NCI-H1417 (cell line): ENCODE measurements at places on chromosomes 7 and 10.

DNA sequence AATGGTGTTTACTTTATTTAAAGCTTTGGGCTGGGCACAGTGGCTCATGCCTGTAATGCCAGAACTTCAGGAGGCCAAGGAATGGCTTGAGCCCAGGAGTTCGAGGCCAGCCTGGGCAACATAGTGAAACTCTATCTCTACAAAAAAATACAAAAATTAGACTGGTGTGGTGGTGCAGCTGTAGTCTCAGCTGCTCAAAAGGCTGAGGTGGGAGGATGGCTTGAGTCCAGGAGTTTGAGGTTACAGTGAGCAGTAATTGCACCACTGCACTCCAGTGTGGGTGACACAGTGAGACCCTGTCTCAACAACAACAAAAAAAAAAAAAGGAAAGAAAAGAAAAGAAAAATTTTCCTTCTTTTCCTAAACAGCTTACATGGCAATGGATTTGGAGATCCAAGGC, 22.0 kb downstream of the SLC16A9 start:
- no peak for DNase-seq

GRCh38 chr7:22470981-22471380, 29.0 kb downstream of the STEAP1B start:
- DNase-seq: no peak

DNA sequence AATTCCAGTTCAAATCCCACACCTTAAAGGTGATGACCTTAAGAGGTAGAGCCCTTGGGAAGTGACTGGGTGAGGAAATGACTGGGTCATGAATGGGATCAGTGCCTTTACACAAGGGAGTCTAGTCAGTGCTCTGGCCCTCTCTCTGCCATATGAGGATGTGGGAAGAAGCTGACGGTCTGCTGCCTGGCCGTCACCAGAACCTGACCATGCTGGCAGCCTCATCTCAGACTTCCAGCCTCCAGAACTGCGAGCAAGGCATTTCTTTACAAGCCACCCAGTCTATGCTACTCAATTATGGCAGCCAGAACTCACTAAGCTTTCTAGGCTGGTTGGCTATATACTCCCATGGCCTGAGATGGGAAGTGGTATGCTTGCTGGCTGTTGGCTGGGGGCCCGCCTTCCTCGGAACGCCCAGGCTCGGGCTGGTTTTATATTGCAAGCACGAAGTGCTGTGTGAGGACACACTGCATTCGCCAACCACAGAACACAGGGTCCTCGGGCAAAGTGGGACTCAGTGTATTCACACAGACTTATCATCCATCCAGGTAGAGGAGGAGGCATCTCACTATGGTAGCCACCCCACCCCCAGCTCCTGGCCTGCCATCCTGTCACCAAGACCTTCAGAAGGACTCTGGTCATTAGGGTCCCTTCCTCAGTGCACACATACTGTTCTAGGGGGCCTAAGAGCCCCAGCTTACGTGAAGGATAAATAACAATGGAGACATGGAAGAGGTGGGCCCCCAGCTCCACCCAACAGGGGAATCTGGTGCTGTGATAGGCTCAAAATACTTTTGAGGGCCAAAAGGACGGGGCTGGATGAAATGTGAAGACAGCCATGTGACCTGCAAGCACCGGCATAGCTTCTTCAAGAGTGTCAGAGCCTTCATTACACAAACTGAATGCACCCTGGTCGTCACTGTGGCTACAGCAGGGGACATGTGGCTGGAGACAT, 49.0 kb downstream of the ZRANB1 start:
- DNase-seq: no peak

- no peak for DNase-seq
Observed at GRCh38 chr10:34520084-34520483, 295.0 kb downstream of the PARD3 start.

GRCh38 chr7:15870347-15870746, 183.9 kb upstream of the MEOX2 start:
- no peak for DNase-seq

DNA sequence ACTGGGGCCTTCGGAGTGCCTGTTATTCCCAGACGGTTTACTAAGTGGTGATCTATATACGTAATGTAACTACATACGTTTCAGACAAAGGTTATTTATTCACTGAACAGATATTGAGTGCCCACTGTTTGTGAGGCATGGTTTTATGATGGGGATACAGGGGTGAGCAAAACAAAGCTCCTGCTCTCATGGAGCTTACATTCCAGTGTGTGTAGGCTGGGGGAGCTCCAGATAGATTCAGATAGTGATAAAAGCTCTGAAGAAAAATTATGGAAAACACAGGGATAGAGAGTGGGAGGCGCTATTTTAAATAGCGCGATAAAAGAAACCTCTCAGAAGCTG, 466 bp upstream of the DNAJB12 start:
- DNase-seq: no peak

DNA sequence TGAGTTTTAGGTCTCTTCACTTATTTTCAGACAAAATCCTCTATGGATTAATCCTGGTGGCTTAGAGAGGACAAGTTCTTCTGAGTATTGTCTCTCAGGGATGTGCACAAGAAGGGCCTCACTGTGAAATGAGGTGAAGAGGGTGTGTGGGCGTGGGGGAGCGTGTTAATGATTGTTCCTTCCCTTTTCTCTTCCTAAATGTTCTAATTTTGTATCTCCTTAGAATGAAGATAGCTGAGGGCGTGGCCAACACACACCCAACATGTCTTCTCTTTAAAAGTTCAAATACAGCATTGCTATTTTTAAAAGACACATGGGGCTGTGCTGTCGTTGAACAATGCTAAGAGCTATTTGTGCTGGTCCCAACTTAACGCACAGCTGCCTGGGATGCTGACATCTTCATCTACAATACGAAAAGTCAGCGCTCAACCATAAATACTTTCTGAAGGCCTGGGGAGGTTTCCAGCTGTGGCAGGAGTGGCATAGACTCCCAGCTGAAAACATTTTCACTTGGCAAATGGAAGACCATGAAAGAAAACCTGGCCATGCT, 135.9 kb downstream of the JCAD start:
- no peak for DNase-seq

DNA sequence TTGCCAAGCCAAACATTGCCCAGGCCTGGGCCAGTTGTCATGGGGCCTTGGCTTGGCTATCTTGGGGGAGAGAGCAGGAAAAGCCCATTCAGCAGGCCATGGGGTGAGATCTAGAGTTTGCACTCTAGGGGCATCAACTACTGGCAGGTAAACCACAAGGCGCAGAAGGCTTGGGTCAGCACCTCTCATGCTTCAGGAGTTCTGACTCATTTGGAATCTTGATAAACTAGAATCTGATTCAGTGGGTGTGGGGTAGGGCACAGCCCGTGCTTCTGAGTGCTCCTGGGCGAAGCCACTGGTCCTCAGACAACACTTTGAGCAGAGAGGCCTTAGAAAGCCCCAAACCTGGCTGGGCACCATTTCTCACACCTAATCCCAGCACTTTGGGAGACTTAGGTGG, 81.1 kb downstream of the RGS10 start:
- DNase-seq: no peak

DNA sequence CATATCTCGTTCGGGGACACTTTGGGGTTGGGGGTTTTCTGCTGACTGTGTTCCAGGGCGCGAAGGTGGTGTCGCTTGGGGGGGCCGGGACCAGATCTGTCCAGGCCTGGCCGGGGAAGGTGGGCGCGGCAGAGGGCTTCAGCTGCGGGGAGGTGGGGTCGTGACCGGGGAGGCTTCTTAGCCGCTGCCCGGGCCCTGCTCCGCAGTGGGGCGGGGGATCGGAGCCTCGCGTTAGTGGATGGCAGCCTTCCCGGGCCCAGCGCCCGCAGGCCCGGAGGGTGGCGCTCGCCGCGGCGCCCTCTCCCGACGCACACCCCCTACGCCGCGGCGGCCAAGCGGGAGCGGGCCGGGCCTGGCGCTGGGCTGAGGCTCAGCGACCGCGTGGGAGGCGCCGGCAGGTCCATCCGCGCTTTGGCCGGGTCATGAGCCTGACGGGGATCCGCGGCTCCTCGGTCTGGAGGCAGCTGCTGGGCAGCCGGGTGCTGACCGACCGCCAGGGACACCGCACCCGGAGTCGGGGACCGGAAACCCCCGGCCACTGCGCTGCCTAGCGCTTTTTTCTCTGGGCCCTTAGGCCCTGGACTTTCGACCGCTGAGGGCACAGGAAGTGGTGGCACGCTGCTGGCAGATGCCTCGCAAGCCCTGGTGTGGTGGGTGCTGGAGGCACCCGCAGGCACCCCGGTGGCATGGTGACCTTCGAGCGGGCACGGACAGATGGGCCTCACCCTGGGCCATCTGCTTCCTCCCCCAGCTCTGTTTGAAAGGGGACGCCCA, 1.2 kb downstream of the AGAP3 start:
- DNase-seq: peak; percentile 73

GRCh38 chr10:48465860-48466521, 138.9 kb downstream of the ARHGAP22 start:
- DNase-seq: no peak

- DNase-seq: no peak
Observed at GRCh38 chr7:46175221-46175620, 254.1 kb upstream of the IGFBP3 start.
